ENCODE measurements at places on chromosomes 3 and 15.

GRCh38 chr3:160001850-160002623 is 13.4 kb downstream of the IL12A start:
- DNase-seq = no peak

DNA sequence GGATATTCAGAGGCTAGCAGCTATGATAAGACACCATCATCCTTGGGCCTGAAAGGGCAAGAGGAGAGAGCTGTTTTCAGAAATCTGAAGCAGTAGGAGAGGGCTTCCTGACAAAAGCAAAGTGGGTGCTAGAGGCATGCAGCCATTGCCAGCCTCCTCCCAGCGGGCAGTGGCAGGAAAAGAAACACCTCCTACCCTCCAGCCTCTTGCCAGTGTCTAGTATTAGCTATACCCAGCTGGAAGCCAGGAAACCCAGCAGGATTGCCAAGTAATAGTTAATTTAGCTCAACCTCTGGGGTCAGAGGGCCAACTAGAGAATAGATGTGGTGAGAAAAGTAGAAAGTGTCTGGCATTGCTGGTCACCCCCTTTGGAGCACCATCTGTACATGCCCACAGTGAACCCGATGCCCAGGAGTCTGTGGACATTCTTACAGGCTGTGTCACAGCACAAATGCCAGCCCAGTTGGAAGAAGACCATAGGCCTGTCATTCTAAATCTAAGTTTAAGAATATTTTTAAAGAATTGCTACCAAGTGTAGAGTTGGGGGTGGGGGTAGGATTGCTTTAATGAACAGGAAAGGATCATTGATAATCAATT is 85.3 kb downstream of the HCN4 start:
- no peak for DNase-seq

- DNase-seq = no peak
Observed at GRCh38 chr3:32424581-32425250, 33.1 kb downstream of the CMTM7 start.

DNA sequence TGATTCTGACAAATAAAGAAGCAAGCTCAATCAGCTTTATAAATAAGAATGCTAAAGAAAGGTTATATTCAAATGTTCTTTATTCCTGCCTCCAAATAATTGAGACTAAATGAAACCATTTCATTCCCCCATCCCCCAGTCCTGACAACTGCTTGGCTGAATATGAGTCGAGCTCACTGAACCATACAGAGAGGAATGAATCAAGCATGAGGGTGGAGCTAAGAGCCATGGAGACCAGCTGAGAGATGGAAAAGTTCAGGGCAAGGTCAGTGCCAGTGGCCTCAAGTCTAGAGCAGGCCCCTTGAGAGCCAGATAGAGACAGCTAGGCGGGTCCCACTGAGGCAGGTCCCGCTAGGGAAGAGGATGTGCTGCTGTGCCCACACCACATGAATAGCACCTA is 188.7 kb upstream of the EIF1B start:
- DNase-seq = no peak

GRCh38 chr3:77825001-77825827 is 785.3 kb downstream of the ROBO2 start:
- DNase-seq = no peak

GRCh38 chr3:144544871-144545270 is 573.2 kb downstream of the DIPK2A start:
- DNase-seq = no peak

GRCh38 chr3:135349254-135349948 is 554.3 kb downstream of the EPHB1 start:
- no peak for DNase-seq

- no peak for DNase-seq
Observed at GRCh38 chr3:133606902-133607301, 33.4 kb downstream of the CDV3 start.

GRCh38 chr3:27720899-27721716 is 1.0 kb downstream of the EOMES start:
- no peak for DNase-seq

GRCh38 chr3:112376992-112377391 is 44.0 kb downstream of the CD200 start:
- no peak for DNase-seq

DNA sequence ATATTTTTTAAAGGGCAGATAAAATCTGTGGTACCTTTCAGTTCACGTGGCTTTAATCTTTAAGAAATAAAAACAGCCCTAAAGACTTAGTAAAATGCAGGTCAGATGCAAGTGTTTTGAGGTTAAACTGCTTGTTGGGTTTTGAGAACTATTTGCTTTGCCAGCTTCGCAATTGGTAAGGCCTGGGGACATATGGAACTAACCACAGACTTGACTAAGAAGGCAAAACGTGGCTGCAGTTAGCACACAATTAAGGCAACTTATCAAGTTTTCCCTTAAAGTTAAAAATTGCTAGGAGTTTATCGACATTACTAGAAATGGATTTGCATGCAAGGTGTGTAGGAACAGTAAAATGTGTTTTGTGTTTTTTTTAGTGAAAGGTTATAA is 206.9 kb downstream of the ZNF385D start:
- DNase-seq = no peak

- DNase-seq = no peak
Observed at GRCh38 chr3:196967412-196968232, 1.0 kb downstream of the PIGZ start.

DNA sequence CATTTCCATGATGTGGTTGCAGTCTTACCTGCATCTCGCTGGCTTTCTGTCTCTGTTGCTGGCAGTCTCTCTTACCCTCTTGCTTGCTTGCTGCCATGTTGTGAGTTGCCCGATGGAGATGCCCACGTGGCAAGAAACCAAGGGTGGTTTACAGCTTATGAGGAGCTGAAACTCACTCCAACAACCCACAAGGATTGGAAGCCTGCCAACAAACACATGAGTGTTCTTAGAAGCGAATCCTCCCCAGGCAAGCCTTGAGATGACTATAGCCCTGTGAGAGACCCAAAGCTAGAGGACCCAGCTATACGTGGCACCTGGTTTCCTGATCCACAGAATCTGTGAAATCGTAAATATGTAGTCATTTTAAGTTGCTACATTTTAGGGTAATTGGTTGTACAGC is 490.9 kb upstream of the ADAMTS9 start:
- DNase-seq = no peak

DNA sequence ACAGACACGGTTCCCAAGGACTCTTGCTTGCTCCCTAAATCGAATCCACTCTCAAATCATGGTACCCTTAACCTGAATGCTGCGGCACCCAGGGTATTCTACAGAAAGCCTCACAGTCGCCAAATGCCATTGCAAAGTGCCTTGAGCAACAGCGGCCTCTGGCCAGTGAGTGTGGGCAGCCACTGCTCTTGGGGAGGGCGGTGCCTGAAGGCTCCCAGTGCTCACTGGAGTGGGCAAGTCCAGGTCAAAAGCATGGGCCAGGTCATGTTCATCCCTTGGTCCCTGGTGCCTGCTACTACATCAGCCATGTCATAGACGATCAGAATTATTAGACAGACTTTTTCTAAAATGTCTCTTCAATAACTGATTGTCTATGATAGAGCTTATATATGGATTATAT is 82.5 kb downstream of the ADAMTS17 start:
- DNase-seq = no peak

DNA sequence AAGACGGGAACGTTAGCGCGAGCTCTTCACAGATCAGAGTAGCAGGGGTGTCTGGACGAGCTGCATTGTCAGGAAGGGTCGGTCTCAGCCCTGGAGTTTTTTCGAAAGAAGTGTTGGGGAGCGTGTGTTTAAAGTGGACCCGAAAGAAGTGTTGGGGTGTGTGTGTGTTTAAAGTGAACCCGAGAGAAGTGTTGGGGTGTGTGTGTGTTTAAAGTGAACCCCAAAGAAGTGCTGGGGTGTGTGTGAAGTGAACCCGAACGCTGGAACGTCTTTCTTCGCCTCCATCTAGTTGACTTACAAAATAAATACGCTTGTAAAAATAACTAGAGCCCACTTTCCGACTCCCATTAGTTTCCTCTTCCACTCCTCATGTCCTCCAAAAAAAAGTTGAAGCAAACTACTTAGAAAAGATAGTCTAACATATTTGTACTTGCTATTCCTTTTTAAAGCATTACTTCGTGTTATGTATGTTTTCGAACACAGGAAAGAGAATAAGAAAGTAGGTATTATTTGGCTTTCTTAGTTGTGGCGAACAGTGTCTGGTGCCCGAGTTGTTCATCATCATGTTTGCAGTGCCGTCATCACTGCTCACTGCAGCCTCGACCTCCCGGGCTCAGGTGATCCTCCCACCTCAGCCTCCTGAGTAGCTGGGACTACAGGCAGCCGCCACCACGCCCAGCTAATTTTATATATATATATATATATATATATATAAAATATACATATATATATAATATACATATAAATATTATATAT is 1.0 kb downstream of the LRCH3 start:
- peak; percentile 48 for DNase-seq

GRCh38 chr15:77713281-77713680 is 80.6 kb upstream of the LINGO1 start:
- DNase-seq = no peak

- no peak for DNase-seq
Observed at GRCh38 chr15:45349623-45350022, 28.7 kb downstream of the GATM start.

- DNase-seq = no peak
Observed at GRCh38 chr3:116165135-116165534, 280.2 kb downstream of the LSAMP start.

DNA sequence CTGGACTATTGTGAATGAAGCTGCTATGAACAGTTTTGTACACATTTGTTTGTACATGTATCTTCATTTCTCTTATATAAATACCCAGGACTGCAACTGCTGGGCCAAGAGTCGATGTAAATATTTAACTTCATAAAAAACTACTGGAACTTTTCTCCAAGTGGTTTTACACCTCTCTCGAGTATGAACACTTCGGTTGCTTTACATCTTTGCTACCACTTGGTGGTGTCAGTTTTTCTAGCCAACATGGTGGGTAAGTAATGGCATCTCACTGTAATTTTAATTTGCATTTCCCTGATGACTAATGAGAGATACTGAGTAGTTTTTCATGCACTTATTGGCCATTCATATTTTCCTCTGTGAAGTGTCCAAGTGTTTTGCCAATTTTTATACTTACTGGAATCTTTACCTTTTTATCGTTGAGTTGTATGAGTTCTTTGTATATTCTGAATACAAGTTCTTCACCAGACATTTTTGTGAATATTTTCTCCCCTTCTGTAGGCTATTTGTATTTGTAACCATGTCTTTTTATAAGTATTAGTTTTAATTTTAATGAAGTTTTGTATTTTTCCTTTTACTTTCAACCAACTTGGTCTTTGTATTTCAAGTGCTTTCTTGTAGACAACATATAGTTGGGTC is 44.4 kb downstream of the PCOLCE2 start:
- no peak for DNase-seq

GRCh38 chr15:100959066-100960050 is 40.2 kb downstream of the LRRK1 start:
- peak; percentile 4 for DNase-seq

GRCh38 chr3:141523615-141524375 is 37.0 kb downstream of the RASA2 start:
- DNase-seq = no peak

DNA sequence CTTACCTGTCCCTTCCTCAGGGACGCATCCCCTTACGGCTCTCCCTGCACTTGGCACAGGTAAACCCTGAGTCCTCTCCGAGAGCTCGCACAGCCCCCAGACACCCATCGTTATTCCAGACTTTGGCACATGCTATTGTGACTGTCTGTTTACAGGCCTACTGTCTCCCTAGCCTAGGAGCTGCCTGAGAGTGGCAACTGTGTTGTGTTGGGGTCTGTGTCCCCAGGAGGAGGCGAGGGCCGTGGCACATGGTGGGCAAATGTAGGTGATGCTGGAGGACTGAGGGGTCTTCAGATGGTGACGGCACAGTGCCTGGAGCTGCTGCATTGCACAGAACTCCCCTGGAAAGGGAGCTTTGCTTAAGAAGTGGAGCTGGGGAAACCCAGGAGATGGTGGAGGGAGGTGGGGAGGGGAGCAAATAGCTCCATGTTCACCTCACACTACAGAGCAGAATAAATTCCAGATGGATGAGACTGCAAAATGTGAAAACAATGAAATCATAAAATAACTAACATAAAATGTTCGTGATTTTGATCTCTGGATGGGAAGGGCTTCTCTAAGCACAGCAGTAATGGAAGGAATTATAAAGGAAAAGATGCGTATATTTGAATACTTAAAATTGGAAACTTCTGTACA is 96.5 kb downstream of the SMAD6 start:
- DNase-seq = no peak

GRCh38 chr3:12288182-12289129 is at the start of gene PPARG:
Gene PPARG, plus strand, starts transcription at chr3:12289070. Its CDS starts 90,642 bp downstream, at chr3:12379712.
- no peak for DNase-seq

DNA sequence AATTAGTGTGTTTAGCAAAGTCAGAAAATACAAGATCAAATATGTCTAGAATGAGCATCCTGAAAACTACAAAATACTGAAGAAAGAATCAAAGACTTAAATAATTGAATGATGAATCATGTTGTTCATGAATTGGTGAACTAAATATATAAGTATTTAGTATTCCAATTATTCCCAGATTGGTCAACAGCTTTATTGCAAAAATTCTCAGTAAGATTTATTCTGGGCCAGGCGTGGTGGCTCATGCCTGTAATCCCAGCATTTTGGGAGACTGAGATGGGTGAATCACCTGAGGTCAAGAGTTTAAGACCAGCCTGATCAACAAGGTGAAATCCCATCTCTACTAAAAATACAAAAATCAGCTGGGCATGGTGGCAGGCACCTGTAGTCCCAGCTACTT is 250.0 kb upstream of the NECTIN3 start:
- DNase-seq = no peak

DNA sequence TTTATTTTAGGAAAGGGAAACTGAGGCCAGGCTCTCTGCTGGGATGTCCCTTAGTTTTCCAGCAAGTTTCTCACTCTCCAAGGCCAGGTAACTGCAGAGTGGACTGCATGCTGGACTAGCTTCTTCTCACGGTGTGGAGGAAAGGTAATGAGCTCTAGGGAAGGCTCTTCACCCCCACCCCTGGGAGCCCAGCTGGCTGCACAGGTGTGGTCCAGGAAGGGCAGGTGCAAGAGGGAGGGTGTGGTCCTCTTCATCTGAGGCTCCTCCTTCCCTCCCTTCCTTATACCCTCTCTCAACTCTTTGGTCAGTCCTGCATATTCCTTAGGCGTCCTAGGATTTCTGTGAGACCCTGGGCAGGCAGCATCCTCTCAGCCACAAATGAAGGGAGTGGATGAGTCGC is 33.9 kb downstream of the RNU5B-1 start:
- DNase-seq = no peak

DNA sequence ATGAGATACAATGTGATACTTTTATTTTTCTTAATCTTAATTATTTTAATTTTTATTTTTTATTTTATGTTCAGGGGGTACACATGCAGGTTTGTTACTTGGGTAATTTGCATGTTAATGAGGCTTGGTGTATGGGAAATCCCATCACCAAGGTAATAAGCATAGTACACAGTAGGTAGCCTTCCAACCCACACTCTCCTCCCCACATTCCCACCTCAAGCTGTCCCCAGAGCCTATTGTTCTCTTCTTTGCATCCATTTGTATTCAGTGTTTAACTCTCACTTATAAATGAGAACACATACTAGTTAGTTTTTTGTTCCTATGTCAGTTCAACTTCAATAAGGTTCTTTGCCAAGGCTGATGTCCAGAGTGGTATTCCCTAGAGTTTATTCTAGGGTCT is 1375.4 kb downstream of the NSUN3 start:
- no peak for DNase-seq

All from CD4-positive, alpha-beta T cell treated with Interferon gamma for 1 hour (primary cell).